ENCODE measurements at places on chromosomes 1 and 21.
A peak's percentile ranks its signal among the peaks of the same experiment; 100 is the strongest.

DNA sequence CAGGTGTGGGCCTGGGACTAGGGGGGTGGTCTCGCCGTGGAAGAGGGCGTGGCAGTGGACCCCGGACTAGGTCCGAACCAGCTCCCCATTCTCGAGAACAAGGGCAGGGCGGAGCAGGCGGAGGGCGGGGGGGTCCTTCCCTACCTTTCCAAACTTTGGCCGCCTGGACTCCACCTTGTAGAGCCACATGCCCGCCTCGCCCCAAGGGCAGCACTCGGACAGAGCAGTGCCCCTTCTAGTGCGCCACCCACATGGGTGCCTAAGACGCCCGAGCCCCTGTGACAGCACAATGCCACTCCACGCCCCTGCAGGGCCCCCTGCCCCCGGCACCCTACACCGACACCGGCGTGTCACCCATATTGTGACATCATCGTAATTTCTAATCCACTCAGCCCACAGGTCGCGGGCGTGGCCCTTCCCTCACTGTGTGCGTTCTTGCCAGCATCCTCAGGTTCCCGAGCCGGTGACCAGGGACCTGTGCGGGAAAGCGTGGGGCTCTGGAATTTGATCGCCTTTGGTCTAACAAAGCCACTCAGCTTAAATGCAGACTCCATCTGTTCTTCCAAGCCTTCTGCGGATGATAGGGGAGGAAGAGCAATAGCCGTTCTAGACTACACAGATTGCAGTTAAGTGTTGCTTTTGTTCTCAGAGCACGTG lies 553 bp upstream of the STMN1 start:
- peak; percentile 53 for DNase-seq

DNA sequence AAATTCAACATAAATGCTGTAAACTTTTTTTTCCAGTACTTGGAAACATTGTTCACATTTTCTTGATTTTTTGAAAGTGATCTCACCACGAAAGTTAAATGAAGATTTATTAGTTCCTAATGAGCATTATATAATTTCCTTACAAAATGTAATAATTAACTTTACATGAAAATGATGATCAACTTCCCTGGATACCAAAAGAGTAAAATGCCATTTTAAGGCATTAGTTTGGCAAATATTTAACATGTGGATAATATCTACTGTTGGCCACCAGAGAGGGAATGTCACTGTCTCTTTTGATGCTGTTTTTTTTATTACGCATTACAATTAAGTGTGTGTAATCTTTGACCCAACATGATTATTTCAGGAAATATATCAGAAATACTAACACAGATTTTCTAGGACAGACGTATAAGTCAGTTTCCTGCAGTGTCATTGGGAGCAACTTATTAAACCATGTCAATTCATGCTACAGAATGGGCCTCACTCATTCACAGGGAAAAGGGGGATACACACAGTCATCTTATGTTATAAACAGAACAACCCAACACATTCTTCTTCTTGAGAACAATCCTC lies 903.9 kb upstream of the ADGRL2 start:
- DNase-seq, result no peak

- DNase-seq, result no peak
Measured at GRCh38 chr1:3319874-3320245, 134.6 kb upstream of the ARHGEF16 start.

GRCh38 chr1:32250893-32251716 lies at the start of gene LCK:
Gene LCK, plus strand, starts transcription at chr1:32251265. Its CDS starts 23,065 bp downstream, at chr1:32274330.
- peak; percentile 69 for DNase-seq

GRCh38 chr1:167465743-167466142 lies 52.6 kb downstream of the CD247 start:
- no peak for DNase-seq

DNA sequence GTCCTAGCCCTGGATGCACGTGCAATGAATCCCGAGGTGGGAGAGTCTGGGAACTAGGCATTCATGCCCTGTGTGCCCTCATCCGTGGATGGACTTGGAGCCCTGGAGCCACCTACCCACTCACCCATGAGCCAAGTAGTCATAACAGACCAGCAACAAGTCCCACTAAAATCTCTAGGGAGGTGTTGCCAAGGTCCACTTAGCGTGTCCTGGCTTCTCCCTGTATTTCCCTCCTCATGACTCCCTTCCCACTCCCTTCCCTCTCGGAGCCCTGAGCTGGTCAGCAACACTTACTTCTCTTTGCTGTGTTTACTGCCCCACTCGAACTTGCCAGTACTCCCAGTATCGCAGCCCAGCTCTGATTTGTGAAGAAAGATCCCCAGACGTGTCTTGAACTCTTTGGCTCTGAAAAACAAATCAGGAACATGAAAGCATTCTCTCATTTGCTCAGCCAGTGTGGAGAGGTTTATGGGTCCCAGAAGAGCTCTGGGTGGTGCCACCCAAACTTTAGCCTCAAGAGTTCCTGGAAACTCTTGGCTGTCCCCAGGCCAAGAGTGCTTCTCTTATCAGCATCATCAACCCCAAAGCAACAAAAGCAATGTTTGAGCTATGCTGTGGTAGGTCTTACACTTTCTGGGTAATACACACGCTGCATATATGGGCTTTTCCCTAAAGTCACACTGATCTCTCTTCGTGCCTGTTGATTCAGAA lies 1.1 kb downstream of the RGS16 start:
- no peak for DNase-seq

- no peak for DNase-seq
Measured at GRCh38 chr1:59543211-59543668, 246.3 kb downstream of the FGGY start.

DNA sequence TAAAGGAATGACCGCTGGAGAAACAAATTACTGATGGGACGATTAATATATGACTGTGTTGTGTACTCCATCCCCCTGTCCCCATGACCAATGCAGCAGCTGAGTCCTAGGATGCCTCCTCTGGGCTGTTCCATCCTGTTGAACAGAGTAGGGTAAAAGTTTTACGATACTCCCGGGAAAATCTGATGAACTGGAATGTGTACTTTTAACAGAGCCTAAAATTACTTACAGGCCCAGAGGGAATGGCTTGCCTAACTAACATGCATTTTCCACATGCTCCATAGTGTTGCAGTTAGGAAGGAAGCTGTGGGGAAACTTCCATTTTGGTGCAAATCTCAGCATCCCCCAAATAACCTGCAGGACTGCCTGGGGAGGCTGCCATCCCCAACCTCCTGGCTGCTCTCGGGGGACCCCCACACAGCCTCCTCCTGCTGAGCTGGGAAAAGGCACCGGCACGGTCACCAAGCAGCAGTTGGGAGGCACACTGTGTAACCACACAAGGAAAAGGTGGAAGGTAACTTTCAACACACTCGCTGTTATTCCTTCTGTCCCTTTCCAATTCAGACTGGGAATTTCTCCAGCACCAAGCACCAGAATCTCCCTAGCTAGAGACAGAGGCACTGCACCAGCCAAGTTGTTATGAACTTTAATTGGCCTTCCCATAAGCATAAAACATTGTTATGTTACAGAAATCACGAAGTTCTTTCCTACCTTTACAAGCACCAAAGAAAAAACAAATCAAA lies 97.2 kb downstream of the BCAR3 start:
- no peak for DNase-seq

- DNase-seq, result no peak
Measured at GRCh38 chr1:57067863-57068262, 102.0 kb upstream of the C8B start.

GRCh38 chr1:239757716-239758115 lies 334.0 kb upstream of the FMN2 start:
- no peak for DNase-seq

DNA sequence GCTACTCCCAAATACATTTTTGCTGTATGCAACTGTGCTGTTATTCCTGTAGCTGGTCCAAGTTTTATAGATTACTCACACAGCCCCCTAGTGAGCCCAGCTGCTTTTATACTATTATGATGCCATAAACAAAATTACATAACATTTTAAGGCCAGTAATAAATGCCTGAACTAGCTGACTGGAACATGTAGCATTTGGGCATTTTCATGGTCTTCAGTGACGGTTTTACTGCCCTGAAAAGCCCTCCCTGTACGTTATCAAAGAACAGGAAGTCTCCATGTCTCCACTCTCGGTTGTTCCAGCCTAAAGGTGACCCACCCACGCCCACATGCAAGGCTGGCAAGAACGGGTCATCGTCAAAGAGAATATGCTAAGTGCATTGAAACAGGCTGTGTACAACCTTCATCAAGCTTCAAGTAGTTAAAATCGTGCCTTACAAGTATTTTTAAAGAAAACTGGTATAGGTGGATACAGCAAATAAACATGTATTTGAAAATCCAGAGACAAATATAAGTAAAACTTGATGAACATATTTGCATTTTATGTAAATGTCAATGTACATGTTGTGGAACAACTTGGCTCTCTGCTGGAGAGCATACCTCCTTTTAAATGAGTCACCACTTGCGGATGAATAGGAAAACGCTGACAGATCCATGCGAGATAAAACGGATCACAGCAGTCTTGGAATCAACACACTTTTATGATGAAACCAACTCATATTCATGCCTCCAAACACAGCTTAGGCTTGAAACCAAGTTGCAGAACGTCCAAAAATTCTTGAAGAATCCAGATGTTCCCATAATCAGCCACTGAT lies 520.5 kb downstream of the SMYD3 start:
- DNase-seq, result no peak

- no peak for DNase-seq
Measured at GRCh38 chr1:161089251-161089924, at the start of gene NECTIN4. Gene NECTIN4, minus strand, starts transcription at chr1:161089558. Its CDS starts 262 bp downstream, at chr1:161089296.

DNA sequence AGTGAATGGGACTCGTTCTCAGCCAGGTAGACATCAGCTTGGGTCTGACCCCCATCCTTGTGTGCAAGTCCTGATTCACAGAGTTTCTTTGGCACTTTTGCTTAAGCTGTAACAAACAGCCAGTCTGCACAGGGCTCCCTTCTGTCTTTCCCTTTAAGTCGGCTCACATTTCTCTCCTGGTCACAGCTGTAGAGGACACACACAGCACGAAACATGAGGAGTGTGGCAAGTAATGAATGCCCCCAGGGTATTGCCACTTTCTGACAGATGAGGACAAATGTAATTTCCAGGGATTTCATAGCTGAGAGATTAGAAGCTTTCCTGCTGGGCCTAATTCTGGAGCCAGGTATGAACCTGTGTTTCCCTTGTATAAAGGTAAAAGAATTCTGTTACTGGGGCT lies 423.5 kb downstream of the KIF26B start:
- DNase-seq, result no peak

GRCh38 chr1:52552505-52553361 lies at the start of gene TUT4:
Gene TUT4, minus strand, starts transcription at chr1:52553092. Its CDS starts 26,812 bp downstream, at chr1:52526280.
- DNase-seq, result peak; percentile 79

DNA sequence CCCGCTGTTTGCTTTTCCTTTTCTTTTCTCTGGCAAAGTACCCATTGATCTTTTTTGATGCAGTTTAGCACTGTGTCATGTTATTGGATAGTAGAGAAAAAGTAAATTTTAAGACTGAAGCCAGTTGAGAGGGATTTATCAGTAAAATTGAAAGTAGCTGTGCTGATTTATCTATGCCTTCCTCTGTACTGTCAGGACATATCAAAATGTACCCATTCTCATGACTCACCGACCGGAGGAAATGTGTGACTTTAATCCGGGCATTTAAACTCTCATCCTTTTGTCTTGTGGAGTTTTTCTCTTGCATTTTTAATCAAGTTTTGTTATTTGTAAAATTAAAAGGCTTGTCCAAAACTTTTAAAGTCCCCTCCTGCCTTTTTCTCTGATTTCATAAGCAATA lies 276.6 kb upstream of the FMN2 start:
- DNase-seq, result no peak

DNA sequence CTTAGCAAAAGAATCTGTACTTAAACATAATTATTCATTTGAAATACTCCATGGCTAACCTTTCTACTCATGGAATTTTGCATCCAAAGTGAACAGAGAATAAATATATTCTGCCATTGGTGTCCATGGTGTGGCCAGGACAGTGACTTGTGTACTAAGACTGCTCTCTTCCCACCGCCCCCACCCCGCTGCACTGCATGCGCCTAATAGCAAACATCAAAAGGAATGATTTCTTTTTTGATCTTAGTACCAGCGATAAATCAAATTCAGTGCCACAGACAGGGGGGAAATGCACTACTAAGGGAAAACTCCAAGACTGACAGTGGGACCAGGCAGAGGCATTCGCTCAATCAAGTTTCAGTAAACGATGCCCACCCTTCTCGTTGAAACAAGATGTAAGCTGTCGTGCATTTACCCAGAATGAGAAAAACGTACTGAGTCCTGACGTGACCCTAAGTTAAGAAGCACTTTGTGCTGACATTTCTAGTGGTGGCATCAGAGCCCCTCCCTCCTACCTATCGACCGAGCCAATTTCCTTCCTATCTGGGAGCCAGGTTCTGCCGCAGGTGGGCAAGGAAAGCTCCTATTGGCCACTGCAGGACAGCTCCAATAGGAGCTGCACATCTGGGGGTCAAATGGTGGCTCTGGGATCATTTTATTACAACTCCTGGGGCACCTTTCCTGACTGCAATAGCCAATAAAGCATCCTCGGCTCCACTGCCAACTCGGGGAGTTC lies 12.5 kb downstream of the ESRRG start:
- no peak for DNase-seq

- DNase-seq, result peak; percentile 53
Measured at GRCh38 chr1:112674986-112675727, 698 bp downstream of the MOV10 start.

DNA sequence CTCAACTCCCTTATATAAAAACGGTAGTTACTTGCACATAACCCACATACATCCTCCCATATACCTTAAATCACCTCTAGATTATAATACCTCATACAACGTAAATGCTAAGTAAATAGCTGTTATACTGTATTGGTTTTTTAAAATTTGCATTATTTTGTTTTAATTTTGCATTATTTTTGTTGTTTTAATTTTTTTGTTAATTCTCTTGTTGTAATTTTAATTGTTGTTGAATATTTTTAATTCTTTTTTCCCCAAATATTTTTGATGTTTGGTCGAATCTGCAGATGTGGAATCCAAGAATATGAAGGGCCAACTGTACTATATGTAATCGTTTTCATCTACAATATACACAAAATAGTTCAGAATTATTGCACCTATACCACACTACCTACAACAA lies 23.5 kb upstream of the ACTA1 start:
- DNase-seq, result no peak

GRCh38 chr1:178945763-178946266 lies 74.9 kb upstream of the ANGPTL1 start:
- no peak for DNase-seq

GRCh38 chr21:42263591-42264131 lies 44.7 kb downstream of the ABCG1 start:
- DNase-seq, result no peak

DNA sequence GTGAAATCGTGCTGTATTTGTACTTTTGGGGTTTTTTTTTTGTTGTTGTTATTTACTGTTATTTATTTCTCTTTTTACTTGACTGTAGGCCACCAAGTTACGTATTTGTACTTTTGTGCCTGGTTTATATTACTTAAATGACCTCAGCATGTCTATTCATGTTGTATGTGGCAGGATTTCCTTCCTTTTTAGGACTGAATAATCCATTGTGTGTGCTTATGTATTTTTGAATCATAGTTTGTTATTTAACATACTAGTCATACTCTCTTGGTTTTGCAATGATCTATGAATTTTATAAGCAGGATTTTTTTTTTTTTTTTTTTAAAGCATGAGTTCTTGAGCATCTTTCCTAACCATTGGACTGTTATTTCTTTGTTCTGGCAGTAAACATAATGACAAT lies 51.2 kb downstream of the RNF2 start:
- DNase-seq, result no peak

Measured in activated naive CD4-positive, alpha-beta T cell treated with anti-CD3 and anti-CD28 coated beads, Interleukin-2, amount 50 U/mL, for 16 hours (primary cell).